ENCODE measurements at places on chromosomes 2 and 18. TPM values are rescaled to one million over a fixed set of nuclear protein-coding genes. Genes with fewer than 3 reads are reported as not detected.

CTAGE1 gene
- not detected for total RNA-seq

FBXO48 gene
- total RNA-seq: 0.52 TPM

RASGRP3 gene
- total RNA-seq: 1.1 TPM

SCYGR4 gene
- not detected for total RNA-seq

IL36A gene
- not detected for total RNA-seq

FAP gene
- total RNA-seq: 0.16 TPM

SCN3A gene
- not detected for total RNA-seq

OXER1 gene
- total RNA-seq: not detected

INO80C gene
- 22.1 TPM for total RNA-seq

NGEF gene
- total RNA-seq: 21.6 TPM

CLEC4F gene
- total RNA-seq: not detected

RAB17 gene
- 0.21 TPM for total RNA-seq

CASP10 gene
- 2.5 TPM for total RNA-seq

LIPG gene
- total RNA-seq: 0.19 TPM

ABCG8 gene
- not detected for total RNA-seq

TUBA3E gene
- total RNA-seq: 0.14 TPM

BOK gene
- total RNA-seq: 32.1 TPM

PAIP2B gene
- 0.35 TPM for total RNA-seq

B4GALT6 gene
- 6.2 TPM for total RNA-seq

SKOR2 gene
- total RNA-seq: not detected

PDE1A gene
- total RNA-seq: 0.16 TPM

FABP1 gene
- total RNA-seq: not detected

CCDC148 gene
- total RNA-seq: 0.39 TPM

PARD6G gene
- 2.8 TPM for total RNA-seq

CERKL gene
- total RNA-seq: 0.41 TPM

ADAM23 gene
- 8.5 TPM for total RNA-seq

KCNE4 gene
- 0.83 TPM for total RNA-seq

LIMS3 gene
- total RNA-seq: not detected

MSH6 gene
- total RNA-seq: 89.8 TPM

ASXL3 gene
- not detected for total RNA-seq

RMDN2 gene
- total RNA-seq: 5.4 TPM

RAX gene
- total RNA-seq: not detected

ITGB6 gene
- total RNA-seq: 1.3 TPM

PKDCC gene
- 17.1 TPM for total RNA-seq

IL37 gene
- total RNA-seq: not detected

IL36B gene
- total RNA-seq: 0.09 TPM

Data from A549 treated with CORT108297 at 1 μM for 4 hours (cell line).